SHP77 (cell line): ENCODE measurements at places on chromosomes 5 and 9.

DNA sequence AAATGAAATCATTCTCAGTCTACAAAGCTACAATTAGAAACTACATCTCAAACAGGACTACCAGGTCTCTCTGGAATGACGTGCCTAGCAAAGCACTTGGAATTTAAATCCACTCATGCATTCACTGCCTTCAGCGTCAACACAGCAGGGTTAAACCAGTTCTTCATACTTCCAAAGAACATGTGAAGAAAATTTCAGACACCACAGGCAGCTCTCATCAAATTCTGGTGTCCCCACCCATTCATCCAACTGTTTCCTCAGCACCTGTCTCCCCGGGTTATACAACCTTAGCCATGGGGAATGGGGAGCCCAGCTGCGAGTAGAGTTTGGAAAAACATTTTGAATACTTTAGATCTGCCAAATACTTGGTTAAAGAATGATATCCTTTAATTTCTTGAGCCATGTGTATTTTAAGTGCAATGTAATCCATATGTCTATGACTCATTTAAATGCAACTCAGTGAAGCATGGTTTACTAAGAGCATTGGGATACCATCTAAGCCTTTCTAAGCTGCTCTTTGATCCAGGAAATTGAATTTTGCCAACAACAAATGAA, 17.5 kb downstream of the ADAM19 start:
- DNase-seq: no peak

DNA sequence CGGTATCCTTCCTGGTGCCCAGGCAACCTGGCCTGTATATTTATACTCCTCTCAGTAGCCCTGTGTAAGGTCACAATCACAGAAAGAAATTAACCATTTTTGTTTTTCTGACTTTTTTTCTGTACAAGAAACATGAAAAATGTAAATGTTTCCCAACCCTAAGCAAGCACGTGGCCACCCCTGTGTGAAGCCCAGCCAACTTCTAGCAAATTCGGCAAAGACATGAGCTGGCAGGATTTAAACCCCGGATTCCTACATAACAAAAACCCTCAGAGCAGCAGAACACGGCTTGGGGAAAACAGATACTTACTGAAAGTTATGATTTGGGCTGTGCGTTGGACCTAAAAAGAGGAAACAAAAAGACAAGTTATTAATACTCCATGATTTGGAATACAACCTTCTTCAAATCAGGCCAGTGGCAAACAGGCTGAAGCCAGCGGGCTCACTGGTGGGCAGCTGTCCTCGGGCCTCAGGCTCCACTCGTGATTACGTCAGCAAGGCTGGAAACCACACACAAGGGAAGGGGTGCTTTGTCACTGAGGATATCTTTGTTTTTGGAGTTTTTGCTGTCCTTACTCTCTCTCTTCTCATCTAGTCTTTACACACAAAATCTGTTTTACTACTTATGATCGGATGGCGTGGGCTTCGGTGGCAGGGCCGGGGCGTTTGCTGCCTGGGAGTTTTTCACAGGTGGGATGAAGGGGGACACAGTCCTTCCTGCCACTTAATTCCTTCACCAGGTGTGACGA, 194.1 kb downstream of the ROR2 start:
- no peak for DNase-seq

GRCh38 chr9:113798062-113799030, 77.8 kb upstream of the ZNF618 start:
- no peak for DNase-seq

- DNase-seq: no peak
Measured at GRCh38 chr9:14560194-14560593, 133.0 kb downstream of the ZDHHC21 start.

- no peak for DNase-seq
Measured at GRCh38 chr5:285991-286557, 14.6 kb downstream of the PDCD6 start.

DNA sequence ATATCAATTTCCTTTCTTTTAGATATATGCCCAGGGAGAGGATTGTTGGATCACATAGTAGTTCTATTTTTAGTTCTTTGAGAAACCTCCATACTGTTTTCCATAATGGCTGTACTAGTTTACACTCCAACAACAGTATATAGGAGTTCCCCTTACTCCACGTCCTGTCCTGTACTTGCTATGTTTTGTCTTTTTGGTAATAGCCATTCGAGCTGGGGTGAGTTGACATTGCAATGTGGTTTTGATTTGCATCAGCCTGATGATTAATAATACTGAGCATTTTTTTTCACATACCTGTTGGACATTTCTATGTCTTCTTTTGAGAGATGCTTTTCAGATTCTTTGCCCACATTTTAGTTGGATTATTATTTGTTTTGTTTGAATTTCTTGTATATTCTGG, 445.9 kb downstream of the NTRK2 start:
- no peak for DNase-seq

DNA sequence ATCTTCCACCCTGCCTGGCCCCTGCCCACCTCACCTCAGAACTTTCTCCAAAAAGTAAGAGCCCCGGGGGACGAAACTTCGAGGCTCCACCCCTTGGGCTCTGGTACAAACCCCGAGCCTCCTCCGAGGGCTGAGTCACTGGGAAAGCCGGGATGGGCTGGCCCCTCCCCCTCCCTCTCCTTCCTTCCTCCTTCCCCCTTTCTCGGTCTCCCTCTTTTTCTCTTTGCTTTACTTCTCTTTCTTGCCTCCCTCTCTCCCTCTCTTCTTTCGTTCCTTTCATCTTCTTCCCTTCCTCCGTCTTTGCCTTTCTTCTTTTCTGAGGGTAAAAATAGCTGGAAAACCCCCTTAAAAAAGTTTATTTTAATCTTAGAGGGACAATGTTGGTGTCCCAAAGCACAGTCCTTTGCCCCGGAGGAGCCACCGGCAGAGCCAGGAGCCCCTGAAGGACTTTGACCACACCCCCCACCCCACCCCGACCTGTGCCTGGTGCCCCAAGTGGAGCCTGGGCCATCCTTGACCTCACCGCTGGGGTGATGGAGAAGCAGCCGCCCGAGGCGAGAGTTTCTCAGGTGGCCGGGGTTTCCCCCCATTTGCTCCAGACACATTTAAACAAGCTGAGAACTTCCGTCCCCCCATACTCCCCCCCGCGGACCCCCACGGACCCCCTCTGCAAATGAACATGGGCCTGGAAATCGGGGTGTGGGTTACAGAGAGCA, 5.7 kb upstream of the NOTCH1 start:
- DNase-seq: no peak

DNA sequence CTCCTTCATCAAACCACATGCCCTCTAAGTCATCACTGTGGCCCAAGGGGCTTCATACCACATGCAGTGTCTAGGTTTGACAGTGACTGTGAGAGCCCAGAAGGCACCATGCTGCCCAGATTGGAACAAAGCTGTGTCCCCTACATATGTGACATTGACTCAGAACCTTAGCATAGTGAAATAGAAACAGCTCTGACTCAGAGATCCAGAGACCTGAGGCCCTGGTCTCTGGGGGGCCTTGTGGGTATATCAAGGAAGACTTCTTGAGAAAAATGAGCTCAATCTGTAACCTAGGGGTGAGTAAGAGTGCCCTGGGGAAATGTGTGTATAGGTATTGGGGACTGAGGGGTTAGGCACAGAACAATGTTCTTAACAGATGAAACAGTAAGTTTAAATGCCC, 7.1 kb upstream of the ENTREP1 start:
- DNase-seq: no peak

- DNase-seq: no peak
Measured at GRCh38 chr9:31759703-31760102, 624.7 kb upstream of the ACO1 start.

GRCh38 chr5:10634050-10634449, 70.2 kb downstream of the ANKRD33B start:
- no peak for DNase-seq

DNA sequence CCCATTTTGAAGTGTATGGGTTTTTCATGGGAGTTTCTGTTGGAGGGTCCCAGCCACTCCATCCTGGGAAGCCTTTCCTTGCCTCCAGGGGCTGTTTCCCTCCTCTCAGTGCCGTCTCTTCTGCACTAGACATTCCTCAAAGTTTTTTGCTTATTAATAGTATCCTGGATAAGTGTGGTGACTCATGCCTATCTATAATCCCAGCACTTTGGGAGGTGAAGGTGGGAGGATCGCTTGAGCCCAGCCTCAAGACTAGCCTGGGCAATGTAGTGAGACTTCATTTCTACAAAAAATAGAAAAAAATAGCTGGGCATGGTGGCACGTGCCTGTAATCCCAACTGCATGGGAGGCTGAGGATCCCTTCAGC, 43.1 kb downstream of the RALGPS1 start:
- no peak for DNase-seq

DNA sequence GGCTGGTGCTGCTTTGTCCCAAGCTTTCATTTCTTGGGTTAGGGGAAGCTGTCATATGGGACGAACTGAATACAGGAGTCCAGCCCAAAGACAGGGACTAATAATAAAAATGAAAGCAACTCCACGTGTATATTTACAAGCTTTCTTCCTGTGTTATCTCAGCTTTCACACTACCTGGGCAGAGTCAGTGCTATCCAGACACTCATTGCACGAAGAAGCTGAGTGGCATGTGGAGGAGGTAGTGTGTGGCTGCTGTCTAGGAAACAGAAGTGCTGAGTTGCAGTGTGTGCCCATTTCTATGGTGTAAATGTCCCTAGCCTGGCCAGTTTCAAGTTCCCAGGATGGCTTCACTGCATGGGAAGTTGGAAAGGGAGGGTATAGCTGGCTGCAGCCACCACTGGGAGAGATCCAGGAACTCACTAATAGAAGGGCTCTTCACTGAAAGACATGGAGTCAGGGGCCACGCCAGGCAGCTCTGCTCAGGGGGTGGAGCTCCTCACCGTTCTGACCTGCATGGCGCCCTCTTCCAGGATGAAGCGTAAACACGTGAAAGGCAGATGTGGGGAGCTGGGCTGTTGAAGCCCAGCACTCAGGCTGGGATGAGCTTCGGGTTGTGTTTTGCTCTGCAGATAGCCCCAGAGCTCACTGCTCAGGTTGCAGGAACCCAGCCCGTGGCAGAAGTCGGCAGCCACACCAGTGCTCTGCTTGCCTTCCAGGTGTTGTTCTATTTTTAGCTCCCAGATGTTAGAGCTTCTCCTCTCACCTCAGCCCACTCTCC, 116.9 kb downstream of the IRX2 start:
- no peak for DNase-seq

- DNase-seq: peak; percentile 11
Measured at GRCh38 chr9:77589046-77589795, 58.9 kb downstream of the GNA14 start.

- DNase-seq: no peak
Measured at GRCh38 chr5:131426011-131426410, 162.2 kb downstream of the CDC42SE2 start.

GRCh38 chr9:98222885-98223691, 30.7 kb upstream of the CORO2A start:
- no peak for DNase-seq

GRCh38 chr9:107340920-107341632, 58.0 kb downstream of the RAD23B start:
- peak; percentile 67 for DNase-seq

GRCh38 chr9:92721548-92721947, 43.1 kb downstream of the BICD2 start:
- no peak for DNase-seq

DNA sequence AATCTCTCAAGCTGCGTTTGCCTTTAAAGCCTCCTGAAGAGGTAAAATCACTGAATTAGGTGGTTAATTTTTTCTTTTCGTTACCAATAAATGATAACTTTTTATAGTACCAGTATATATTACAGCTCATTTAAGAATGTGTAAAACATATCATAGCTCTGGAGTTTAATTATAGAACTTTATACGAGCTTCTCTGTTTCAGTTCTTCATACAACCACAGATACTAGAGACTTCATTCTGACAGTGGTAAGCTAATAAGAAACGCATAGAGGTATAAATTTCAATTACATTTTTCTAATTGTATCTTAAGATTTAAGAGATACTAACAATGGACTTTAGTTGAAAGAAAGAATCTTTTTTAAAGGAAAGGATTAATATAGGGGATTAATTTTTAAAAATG, 73.9 kb downstream of the PBX3 start:
- no peak for DNase-seq

GRCh38 chr9:32589083-32589723, 16.2 kb upstream of the NDUFB6 start:
- no peak for DNase-seq

DNA sequence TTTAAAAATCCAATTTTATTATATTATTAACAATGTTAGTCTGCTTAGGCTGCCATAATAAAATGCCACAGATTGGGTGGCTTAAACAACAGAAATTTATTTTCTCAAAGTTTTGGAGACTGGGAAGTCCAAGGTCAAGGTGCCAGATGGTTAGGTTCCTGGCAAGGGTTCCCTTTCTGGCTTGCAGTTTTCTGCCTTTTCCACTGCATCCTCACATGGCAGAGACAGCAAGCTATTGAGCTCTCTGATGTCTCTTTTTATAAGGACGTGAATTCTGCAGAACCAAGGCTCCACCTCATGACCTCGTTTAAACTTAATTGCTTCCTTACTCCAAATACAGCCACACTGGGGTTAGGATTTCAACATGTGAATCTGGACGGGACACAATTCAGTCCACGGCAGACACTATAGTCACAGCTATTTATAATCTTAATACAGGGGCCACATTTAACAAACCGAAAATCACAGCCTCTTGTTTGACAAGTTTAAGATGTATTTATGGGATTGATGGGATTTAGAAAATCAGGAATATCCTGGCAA, 174.9 kb upstream of the PUM3 start:
- DNase-seq: no peak

GRCh38 chr5:169988947-169989346, 8.7 kb upstream of the INSYN2B start:
- DNase-seq: no peak

DNA sequence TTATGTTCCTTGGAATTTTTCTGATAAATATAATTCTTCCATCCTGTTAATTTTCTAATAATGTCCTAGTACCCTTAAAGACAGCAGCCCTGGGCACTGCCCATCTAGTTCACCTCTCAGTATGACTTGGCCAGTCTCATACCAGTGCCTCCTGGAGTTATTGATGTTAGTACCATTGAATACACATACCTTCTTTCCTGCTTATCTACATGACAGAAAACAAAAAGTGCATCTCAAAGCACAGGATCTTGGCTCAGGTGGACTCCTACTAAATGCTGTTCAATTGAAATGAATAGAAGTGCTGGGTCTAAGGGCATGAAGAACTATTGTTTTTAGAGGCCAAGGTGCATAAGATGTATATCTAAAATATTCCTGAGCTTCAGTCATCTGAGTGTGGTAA, 669.7 kb downstream of the NR2F1-AS1 start:
- no peak for DNase-seq

DNA sequence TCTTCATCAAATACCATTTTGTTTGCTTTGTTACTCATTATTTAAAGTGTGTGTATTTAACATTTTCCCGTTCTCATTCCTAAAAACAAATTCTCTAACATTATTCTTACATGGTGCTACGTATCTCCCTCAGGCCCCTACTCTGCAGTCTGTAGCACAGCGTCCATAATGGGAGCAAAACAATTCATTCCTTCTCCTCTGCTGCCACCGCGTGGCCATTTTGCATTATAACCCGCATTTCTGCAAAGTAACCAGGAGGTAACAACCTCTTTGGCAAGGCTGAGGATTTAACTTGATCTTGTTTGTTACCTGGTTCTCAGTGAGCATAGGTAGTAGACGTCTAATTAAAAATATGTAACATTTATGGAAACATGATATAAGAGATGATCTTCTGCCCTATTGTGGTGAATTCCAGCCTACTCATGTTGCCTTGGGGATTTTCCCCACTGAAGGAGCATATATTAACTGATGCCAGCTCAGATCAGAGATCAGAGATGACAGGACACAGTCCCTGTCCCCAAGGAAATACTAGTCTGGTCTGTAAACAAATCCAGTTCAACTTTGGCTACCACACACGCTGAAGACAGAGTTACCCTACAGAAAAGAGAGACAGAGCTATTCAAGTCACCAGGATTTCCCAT, 10.5 kb downstream of the OR1K1 start:
- peak; percentile 77 for DNase-seq
